Activated effector memory CD4-positive, alpha-beta T cell treated with Interleukin-2 at 50 U/mL for 16 hours (primary cell): ENCODE measurements at places on chromosomes 1 and 21.

DNA sequence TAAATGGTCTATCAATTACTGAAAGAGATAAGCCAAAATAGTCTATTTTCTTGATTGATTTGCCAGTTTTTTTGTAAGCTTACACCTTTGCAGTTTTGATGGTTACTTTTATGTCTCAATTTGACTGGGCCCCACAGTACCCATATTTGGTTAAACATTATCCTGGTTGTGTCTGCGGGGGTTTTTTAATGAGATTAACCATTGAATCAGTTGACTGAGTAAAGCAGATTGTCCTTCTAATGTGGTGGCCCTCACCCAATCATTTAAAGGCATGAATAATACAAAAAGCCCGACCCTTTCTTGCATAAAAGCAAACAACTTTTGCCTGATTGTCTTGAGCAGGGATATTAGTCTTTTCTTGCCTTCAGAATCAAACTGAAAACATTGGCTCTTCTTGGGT, 650.0 kb upstream of the RGS18 start:
- no peak for DNase-seq

DNA sequence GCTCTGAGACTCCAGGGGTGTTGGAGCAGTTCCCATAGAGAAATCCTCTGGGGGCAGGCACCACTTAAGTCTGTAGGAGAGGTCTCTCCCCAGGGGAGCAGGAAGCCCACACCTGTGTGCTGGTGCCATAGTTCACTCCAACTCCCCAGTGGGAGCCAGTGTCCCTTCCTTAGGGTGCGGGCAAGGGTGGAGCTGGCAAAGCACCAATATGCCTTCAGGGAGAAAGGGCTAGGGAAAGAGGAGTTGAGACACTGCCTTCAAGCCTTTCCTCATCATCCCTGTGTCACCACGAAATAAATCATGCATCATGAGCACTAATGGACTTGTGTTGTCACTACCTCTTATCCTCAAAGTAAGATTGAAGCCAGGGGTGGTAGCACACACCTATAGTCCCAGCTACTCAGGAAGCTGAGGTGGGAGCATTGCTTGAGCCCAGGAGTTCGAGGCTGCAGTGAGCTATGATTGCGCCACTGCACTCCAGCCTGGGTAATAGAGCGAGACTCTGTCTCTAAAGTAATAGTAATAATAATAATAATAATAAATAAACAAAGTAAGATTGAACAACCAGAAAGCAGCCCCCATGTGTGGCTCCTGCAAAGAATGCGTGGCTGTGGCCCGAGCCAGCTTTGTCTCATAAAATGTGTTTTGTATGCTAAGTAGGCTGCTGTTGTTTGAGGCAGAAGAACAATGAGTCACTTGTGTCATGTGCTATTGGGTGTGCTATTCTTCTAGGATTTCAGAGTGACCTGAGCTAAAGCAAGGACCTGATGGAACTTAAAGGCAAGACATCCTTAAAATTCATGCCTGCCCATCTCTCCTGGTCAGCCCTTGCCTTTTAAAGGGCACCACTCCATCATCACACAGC, 6.7 kb upstream of the TIE1 start:
- no peak for DNase-seq

DNA sequence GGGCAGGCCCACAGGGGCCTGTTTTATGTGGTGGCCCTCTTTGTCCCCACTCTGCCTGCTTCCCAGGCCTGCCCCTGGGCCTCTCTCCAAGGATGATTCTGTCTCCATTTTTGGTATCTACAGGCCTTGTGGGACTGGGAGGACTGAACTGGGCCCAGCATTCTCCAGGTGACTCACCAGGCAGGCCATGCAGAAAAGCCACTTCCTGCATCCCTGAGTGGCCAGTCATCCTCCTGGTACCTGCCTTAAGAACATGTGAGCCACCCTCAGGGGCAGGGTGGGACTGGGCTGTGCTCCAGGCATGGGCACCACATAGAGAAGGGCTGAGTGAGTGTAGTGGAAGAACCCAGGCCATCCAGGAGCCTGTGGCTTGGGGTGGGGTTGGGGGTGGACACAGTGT, 20.0 kb upstream of the BCAR3 start:
- DNase-seq: no peak

DNA sequence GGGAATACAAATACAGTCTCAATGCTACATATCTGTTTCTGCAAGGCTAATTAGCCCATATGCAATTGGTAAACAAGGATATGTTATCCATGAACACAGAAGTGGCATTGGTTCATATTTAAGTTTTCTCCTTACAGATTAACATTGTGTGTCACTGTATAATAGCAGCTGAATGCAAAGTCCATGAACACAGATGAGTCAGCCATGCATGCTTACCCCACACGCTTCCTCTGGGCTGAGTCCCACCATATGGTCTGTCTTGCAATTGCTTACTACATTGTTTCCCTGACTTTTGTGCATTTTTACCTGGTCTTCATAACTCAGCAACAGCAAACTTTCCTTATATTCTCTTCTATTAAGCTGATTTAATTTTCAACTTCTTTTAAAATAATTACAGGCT, 41.5 kb upstream of the TSNAX start:
- DNase-seq: no peak

- no peak for DNase-seq
Measured at GRCh38 chr1:47396671-47397196, 19.4 kb upstream of the FOXE3 start.

DNA sequence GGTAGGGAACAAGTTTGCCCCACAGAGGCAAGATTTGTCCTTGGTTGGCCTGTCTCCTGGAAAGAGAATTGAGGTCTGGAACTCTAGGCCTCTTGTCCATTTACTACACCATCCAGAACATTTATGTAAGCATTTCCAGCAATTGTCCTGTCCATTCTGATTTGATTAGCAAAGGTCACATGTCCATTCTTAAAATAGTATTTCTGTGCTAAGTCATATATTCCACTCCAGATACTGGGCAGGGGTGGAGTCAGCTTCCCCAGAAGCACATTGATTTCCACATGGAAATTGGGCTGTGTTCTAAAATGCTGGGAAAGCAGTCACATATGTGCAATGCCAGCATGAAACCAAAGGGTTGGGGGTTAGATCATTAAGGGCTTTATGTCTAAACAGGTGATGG, 21.5 kb upstream of the FMN2 start:
- no peak for DNase-seq

DNA sequence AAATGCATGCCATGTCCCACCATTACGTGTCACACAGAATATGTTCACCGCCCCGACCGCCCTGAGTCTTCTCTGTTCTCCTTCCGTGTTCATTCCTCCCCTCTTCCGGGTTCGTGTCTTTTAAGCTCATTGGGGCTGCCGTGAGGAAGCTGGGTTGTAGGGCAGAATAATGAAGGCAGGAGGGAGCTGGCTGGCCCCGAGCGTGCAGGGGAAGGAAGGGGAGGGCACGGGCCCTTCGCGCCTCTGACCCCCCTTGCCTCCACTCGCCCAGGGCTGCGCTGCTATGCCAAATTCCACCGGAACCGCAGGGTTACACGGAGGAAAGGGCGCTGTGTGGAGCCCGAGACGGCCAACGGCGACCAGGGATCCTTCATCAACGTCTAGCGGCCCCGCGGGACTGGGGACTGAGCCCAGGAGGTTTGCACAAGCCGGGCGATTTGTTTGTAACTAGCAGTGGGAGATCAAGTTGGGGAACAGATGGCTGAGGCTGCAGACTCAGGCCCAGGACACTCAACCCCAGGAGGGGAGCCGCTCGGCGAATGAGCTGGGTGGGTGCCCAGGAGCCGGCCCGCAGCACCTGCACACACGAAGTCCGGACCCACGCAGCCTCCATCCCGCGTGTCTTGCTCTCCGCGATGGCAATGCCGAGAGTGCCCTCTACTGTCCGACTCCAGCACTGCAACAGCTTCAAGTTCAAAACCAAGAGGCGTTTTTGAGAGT, 16.5 kb upstream of the AGTRAP start:
- DNase-seq: peak; percentile 76

GRCh38 chr21:31675960-31676359, 16.5 kb downstream of the SOD1 start:
- no peak for DNase-seq

DNA sequence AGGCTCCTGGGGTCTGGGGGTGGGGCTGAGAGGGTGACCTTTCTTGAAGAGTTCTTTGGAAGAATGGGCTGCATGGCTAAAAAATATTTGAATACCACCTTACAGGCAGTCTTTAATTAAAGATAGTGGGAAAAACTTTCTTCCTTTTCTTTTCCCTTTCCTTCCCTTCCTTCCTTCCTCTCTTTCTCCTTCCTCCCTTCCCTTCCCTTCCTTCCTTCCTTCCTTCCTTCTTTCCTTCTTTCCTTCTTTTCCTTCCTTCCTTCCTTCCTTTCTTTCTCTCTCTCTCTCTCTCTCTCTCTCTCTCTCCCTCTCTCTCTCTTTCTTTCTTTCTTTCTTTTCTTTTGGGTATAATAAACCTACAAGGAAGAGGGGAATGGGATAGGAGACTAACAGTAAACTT, 77.8 kb upstream of the EDN2 start:
- DNase-seq: no peak

DNA sequence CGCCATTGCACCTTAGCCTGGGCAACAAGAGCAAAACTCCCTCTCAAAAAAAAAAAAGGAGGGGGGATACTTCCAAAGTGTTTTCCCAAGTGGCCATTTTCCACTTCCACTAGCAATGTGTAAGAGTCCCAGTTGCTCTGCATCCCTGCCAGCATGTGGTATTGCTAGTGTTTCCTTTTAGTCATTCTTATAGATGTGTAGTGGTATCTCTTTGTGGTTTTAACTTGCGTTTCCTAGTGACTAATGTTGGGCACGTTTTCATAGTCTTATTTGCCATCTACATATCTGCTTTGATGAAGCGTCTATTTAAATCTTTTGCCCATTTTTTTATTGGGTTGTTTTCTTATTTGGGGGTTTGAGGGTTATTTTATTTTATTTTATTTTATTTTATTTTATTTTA, 31.1 kb downstream of the INAVA start:
- no peak for DNase-seq

DNA sequence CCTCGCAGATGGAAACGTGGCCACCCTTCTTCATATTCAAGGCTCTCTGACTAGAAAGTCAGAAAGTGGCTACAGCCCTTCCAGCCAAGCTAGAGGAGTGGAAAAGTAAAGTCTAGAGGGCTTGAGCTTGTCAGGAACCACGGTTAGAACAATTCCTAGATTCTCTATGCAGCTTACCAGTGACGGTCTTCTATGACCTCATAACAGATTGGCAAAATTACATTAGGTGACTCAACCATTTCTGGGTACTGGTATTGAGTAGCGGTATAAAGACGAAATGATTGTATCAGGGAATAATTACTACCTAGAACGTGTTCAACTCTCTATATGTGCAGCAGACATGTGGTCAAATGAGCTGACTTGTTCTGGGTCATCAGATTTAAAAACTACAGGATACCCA, 155.0 kb upstream of the RUNX1 start:
- DNase-seq: no peak

DNA sequence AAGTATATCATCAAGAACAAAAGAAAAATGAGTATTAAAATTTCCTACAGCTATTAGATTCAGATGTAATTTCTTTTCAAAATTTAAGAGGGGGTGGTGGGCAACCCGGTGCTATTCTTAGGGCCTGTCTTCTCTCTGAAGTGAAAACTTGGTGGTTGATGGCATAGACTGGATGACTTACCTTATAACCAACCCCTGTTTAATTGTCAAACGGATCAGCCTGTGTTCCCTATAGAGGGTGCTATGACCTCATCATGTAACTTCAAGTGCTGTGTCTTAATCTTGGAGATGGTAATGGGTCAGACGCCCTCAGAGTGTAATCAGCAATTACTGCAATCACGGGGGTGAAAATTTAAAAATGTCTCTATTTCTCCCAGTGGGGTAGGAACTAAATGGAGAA, 176.2 kb downstream of the PCP4 start:
- no peak for DNase-seq

GRCh38 chr1:225963735-225964530, 22.9 kb upstream of the LEFTY2 start:
- DNase-seq: no peak

DNA sequence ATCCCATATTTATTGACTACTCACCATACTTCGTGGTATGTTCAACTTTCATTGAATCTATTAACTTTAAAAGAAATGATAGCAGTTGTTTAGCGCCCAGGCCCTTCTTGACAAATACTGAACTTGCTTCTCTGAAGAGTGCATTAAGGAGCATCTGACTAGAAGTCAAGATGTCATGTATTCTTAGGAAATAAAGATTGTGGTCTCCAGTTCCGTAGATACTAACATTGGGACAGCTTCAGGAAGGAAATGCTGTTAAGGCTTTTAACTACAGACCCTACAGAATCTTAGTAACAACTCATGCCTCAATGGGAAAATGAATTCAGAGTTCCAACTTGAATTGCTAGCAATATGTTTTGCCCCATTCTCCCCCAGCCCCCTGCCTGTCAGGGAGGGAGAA, 14.8 kb downstream of the LYST start:
- DNase-seq: no peak

GRCh38 chr1:194598098-194598497, 1411.7 kb upstream of the B3GALT2 start:
- DNase-seq: no peak

DNA sequence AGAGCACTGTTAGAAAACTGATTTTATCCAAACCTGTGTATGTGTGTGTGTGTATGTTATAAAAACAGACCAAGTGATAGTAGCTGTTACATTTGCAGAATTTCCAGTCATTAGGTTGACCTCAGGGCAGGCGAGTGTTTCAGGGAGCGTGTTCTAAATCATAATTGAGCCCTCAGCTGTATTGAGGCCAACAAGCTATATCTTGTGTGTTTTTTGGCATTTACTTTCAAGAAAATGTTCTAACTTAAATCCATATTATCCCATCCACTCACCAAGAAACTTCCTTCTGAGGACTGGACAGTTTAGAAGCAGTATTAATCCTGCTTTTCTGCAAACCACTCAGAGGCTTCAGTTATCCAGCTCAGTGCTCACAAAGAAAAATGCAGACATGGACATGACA, 12.0 kb downstream of the DDAH1 start:
- DNase-seq: no peak

DNA sequence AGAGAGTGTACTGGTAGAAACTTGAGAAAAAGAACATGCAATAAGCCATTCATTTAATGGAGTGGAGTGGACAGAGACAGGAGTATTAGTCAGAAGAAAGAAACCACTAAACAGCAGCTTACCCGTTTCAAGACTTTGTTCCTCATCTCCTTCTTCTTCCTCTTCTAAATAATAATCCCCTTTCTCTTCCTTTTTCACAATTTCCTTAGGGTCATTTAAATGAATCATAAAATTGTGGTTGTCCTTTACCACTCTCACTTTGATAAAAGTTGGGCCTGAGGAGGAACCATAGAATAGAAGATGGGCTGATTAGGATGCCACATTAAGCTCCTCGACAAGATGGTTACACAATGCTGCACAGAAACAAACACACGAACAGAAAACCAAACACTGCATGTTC, 109.6 kb downstream of the WDR3 start:
- DNase-seq: no peak

DNA sequence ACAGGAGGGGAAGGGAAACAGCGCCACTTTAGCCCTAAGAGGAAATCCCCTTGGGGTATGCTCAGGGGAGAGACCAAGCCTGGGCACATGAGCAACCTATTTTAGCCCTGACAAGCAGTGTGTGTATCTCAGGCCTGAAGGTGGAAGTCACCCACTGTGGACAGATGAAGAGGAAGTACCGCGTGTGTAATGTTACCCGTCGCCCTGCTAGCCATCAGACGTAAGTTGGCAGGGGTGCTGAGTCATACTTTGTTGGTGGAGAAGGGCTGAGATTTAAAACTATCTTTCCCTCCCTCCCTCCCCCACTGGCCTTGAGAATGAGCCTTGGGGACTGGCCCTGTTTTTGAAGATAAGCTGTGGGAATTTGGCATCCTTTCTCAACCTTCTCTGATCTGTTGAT, 11.2 kb downstream of the AGO1 start:
- DNase-seq: no peak

- no peak for DNase-seq
Measured at GRCh38 chr21:16194095-16194787, 464.5 kb downstream of the USP25 start.

- no peak for DNase-seq
Measured at GRCh38 chr1:173161510-173162221, 45.5 kb downstream of the TNFSF4 start.
